ENCODE measurements at places on chromosomes 16 and 17.
A peak's percentile ranks its signal among the peaks of the same experiment; 100 is the strongest.

GRCh38 chr17:45425125-45425983, 7.3 kb downstream of the ARHGAP27 start:
- peak; percentile 68 for DNase-seq

GRCh38 chr17:16301963-16302855, 51.1 kb downstream of the CENPV start:
- no peak for DNase-seq

DNA sequence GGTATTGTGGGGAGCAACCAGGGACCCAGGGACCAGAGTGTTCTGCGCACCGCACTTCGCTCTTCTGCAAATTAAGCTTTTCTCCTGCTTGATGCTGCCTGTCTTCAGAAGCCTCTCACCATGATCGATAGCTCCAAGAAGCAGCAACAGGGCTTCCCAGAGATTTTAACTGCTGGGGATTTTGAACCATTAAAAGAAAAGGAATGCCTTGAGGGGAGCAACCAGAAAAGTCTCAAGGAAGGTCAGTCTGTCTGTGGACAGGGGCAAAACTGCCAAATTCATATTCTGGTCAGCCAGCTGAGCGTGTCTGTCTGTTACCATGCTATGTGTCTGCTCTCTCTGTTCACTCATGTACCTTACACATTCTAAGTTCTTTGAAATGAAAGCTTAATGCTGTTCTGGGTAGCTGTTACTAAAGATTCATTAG, 115.7 kb downstream of the MRTFB start:
- DNase-seq = peak; percentile 14

GRCh38 chr17:34255841-34256240, 756 bp downstream of the CCL2 start:
- no peak for DNase-seq

DNA sequence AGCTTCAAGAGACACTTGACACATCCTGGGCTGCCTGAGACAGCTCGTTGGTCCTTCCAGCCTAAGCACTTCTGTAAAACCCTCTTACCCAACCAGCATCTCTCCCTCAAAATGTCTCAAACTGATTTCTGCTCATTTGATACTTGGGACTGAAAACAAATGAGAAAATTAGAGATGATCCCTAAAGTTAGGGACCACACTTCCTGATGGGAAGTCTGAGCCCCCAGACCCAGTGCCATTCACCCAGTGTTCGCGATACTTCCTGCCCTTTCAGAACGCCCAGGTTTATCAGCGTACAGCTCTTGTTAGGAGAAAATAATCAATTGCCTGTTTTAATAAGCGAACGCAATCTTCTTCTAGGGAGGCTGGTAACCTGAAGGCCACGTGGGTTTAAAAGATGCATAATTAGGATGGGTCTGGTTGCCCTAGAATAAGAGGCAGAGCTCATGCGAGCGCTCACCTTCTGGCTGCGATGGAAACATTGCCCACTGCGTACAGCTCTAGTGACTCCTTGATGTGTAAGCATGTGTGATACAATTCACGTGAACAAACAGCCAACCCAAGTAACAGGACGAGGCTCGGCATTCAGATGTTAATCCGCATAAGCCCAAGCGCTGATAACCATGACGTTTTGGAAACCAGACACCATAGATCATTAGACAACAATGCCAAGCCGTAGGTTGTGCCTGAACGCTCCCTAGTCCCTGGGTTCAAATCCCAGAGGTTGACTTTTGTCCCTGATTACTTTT, 213.1 kb downstream of the FOXL1 start:
- no peak for DNase-seq

DNA sequence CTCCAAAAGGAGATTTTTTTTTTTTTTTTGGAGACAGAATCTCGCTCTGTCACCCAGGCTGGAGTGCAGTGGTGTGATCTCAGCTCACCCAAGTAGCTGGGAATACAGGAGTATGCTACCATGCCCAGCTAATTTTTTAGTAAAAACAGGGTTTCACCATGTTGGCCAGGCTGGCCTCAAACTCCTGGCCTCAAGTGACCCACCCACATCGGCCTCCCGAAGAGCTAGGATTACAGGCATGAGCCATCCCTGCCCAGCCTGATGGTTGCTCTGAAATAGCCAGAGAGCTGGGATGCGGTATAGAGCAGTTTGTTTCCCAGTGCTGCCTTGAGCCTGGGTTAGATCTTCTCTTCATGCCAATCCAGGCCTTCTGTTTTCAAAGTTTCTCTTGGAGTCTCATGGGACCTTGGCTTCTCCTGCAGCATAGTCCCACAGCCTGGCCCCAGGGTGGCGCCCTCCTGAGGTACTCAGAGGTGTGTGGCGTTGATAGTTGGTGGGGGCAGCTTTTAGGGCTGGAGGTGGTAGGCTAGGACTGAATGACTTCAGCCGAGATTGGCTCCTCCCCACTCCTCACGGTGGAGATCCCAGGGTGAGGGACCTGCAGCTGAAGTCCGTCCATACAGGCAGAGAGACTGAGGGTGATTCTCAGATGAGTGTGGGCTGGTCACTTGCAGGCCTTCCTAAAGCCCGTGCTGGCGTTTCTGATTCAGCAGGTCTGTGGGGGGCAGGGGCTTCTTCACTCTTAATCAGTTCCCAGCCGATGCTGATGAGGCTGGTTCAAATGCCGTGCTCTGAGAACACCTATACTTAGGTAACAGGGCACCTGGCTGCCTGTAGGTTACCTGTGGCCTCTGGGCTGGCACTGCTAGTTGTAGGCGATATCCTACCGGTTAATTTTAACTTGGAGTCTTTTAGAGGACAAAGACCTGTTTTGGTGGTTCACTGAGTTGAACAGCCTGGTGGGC, 52.0 kb downstream of the TNFRSF13B start:
- DNase-seq = no peak
